Stimulated activated naive CD4-positive, alpha-beta T cell treated with Interleukin-2 at 50 U/mL for 16 hours (primary cell): ENCODE measurements at places on chromosomes 1 and 21.
A peak's percentile ranks its signal among the peaks of the same experiment; 100 is the strongest.

DNA sequence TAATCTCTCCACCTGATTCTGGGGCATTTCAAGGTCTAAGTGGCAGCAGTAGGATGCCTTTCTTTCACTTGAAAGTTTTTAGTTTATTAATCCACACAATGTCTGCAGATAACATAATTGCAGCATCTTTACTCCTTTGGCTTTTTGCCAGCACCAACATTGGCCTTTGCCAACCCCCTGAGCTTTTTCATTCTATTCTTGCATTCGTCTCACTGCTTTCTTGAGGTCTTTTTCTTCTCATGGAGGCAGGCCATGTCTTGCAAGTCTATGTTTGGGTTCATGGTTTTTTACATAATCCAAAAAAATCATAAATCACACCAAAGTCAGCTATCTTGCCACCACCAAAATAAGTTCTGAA is 30.4 kb upstream of the COG2 start:
- no peak for DNase-seq

DNA sequence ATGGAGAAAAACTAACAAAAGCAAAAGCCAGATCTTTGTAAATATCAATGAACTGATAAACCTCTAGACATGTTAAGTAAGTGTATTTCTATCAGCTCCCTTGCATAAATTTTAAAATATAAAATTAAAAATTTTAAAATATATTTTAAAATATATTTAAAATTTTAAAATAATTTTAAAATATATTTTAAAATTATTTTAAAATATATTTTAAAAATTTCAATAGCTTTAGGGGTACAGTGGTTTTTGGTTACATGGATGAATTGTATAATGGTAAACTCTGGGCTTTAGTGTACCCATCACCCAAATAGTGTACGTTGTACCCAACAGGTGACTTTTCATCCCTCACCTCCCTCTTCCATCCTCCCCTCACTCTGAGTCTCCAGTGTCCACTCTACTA is 279.2 kb downstream of the SDCCAG8 start:
- no peak for DNase-seq

DNA sequence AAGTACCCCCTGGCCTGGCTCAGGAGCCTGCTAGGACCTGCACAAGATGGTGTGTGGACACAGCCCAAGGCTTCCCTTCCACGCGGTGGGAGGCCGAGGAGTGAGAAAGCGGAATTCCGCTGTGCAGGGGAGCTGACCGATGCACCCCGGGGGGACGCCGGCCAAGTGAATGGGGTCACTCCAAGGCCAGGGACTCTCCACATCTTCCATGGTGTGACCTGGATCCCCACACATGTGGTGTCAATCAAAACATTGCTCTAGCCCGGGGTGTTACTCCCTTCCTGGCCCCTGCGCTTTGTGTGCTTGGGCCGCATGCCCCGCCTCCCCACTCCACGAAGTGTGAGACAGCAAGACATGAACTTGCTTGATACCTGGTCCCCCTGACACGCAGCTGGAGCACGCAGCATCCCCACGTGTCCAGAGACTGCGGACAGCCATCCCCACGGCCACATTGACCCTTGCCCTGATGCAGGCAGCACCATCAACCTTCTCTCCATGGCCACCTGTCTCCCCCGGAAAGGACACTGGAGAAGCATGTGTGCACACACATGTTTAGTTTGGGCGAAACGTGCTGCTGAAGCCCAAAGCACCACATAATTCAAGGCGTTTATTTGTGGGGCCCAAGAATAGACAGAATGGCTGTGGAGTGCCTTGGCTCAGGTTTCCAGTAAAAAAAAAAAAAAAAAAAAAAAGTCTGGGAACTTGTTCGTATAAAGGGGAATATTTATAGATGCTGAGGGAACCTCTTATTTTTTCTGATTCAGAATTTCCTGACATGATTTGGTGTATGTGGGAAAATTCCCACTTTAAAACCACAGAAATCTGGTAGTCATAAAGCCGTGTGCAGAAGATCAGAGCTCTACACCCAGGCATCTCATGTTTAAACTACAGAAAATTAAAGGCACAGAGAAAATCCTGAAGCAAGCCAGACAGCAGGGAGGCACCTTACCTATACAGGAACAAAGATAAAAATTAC is 171.7 kb downstream of the HUNK start:
- DNase-seq = no peak

DNA sequence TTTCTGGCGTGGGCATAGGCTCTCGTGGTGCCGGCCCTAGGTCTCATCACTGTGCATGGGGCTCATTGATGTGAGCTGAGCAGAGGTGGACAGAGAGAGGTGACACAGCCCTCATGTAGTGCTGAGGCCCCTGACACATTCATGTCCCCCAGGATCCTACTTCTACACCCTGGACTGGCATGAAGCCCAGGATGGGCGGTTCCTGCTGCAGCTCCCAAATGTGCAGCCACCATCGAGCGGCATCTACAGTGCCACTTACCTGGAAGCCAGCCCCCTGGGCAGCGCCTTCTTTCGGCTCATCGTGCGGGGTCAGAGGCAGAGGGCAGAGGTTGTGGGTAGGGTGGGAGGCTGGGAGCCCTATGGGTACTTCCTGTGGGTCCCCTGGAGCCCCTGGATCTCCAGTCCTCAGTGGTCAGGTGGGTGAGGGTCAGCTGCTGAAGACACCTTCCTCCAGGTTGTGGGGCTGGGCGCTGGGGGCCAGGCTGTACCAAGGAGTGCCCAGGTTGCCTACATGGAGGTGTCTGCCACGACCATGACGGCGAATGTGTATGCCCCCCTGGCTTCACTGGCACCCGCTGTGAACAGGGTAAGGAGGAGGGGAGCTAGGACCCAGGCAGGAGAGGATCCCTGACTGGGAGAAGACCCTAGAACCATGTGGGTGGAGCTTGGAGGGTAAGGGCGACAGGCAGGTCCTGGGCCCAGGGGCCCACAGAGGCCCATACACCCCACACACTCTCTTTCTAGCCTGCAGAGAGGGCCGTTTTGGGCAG is 6.1 kb downstream of the TIE1 start:
- no peak for DNase-seq

DNA sequence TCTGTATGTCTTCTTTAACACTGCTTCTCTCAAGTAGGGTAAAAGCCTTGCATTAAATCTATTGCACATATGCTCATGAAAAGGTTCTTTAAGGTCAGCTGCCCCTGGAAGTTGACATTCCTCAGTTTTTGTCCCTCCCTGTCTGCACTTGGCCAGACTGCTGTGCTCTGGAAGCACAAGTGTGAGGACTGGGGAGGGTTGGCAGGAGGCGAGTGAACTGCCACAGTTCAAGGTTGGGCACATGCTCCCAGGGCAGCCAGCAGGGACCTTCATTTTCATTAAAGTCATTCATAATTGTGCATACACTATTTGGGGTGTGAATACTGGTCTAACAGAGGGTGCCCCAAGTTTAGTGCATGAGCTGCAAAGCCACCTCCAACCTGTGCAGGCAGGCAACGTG is 10.9 kb upstream of the THEM5 start:
- DNase-seq = no peak

GRCh38 chr21:28731700-28732321 is 260.9 kb downstream of the LTN1 start:
- DNase-seq = no peak

DNA sequence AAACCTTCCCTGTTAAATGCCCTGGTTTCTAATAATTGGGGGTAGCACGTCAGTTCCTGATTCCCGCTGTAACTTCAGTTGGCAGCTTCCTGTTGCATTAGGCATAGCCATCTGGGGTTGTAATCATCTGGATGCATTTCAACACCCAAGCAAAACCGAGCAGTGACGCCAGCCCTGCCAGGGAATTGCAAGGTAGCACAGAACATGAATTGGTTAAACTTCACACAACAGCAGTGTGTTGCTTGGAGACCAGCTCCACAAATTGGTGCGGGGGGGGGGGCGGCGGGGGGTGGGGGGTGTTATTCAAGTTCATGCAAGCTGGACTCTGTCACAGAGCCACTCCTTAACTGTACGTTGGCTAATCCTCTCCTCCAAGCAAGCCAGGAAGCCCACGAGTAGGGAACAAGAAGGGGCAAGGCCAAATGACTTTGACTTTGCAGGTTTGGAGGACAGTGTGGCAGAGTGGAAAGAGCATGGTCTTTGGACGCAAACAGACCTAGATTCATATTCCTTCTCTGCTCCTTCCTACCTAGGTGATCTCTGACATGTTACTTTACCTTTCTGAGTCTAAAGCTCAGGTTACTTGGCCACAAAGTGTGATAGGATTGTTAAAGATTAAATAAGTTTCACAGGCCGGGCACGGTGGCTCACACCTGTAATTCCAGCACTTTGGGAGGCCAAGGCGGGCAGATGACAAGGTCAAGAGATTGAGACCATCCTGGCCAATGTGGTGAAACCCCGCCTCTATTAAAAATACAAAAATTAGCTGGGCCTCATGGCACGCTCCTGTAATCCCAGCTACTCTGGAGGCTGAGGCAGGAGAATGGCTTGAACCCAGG is 4.7 kb downstream of the LAX1 start:
- DNase-seq = no peak

DNA sequence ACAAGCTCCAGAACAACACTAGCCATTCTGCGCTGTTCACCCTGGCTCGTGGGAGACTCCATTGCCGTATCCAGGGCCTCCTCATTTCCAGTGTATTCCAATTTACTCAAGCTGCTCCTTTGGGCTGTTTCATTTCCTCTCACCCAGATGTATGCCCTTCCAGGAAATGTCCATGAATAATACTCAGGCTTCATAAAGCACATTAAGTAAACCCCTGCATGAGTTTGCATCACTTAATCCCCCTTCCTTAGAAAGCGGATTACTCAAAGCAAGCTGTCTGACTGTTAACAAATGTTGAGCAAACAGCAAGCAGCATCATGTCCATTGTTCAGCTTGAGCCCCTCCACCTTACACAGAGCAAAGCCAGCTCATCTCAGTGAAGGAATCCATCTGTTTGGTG is 403.6 kb upstream of the PBX1 start:
- DNase-seq = no peak

GRCh38 chr1:179953974-179954492 is 577 bp upstream of the CEP350 start:
- DNase-seq = peak; percentile 45

DNA sequence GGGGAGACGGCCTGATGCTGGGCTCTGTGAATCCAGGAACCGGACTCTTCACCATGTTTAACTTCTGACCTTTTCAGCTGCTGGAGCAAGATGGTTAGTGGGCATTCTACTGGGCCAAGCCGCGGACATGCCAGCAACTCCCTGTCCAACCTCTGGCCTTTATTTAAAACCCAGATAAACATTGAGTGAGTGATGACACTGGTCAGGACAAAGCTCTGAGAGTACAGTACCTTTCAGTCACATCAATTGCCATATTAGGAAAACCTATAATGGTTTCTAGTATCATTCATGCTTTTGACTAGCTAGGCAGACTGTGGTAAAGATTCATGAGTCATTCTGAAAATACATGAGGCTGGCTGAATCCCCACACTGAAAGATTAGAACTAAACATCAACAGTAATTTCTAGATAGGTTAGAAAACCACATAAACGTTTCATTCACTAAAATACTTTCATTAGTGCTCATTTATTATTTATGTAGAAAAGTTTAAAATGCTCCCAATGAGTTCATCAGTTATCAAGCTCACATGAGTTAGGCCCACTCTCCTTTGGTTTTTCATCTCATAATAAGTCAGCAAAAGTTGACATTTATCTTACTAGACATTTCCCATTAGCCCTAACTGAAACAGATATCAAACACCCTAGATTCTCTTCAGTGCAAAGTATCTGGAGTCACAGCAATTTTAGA is 7.1 kb upstream of the ACTA1 start:
- DNase-seq = no peak

DNA sequence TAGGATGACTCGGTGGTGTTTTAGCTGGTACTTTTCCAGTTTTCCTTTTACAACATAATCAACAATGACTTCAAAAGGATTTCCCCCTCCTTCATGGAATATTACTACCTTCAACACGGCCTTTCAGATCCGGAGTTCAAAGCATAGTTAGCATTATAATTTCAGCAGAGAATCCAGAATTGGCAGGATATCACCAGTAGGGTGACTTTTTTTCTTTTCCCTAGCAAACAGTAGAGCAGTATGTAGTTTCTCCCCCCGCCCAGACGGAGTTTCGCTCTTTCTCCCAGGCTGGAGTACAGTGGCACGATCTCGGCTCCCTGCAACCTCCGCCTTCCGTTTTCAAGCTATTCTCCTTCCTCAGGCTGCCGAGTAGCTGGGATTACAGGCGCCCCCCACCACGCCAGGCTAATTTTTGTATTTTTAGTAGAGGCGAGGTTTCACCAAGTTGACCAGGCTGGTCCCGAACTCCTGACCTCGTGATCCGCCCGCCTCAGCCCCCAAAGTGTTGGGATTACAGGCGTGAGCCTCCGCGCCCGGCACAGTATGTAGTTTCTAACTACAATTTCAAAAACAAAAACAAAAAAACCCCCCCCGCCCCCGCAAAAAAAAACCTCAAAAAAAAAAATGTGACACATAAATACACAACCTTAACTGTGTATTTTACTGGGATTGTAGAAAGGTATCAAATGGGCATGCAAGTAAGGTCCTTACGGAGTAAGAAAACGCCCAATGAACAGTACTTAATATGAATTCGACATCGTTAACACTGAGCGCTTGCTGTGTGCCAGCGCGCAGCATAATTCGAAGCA is 1.5 kb upstream of the COX20 start:
- DNase-seq = peak; percentile 41

GRCh38 chr1:8945568-8945967 is at the start of gene CA6:
CA6 (plus strand) TSS chr1:8945868; CDS start chr1:8945887, 19 bp downstream.
- no peak for DNase-seq
